Right atrium auricular region (tissue), 2 donors: ENCODE measurements at places on chromosomes 3 and 15.

DNA sequence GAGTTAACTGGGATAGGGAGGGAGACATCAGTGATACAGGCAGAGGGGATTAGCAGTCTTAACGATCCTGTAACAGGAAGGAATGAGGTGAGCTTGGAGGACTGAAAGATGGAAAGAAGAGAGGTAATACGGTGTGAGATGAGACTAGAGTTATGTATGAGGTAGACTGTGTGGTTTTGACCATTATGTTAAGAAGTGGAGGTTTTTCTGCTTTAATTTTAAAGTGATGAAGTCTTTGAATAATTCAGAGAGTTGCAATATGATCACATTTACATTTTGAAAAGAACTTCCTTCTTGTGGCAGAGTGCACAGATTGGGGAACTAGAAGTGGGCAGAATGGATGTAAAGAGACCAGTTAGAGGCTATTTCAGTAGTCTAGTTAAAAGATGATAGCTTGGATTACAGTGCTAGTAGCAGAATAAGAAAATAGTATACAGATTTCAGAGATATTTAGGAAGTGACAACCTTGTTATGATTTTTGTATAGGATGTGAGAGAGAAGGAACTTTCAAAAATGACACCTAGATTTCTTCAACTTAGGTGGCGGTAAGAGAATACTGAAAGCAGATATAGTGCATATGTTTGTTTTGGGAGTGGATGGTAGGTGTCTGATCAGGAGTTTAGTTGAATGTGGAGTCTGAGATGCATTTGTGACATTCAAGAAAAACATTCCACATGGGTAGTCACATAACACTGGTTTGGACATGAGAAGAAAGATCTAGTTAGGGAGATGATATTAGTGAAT lies 40.5 kb downstream of the STT3B start:
- no peak for DNase-seq
- no peak overlapping the region for H3K4me3 ChIP-seq
- no peaks in the 10 kb centered on the region for H3K27me3 ChIP-seq

GRCh38 chr3:46017720-46018119 lies 9.6 kb downstream of the XCR1 start:
- H3K27me3 ChIP-seq, result no peaks in the 10 kb centered on the region
- H3K36me3 ChIP-seq, result no peaks in the 10 kb centered on the region
- DNase-seq, result peak; percentile 65
- no peak overlapping the region for H3K27ac ChIP-seq

- no peak overlapping the region for H3K27ac ChIP-seq
- DNase-seq, result no peak
- no peaks in the 10 kb centered on the region for H3K27me3 ChIP-seq
- no peaks in the 10 kb centered on the region for H3K4me1 ChIP-seq
These were observed 317.4 kb upstream of the UBE2E2 start for GRCh38 chr3:22885574-22886341.

DNA sequence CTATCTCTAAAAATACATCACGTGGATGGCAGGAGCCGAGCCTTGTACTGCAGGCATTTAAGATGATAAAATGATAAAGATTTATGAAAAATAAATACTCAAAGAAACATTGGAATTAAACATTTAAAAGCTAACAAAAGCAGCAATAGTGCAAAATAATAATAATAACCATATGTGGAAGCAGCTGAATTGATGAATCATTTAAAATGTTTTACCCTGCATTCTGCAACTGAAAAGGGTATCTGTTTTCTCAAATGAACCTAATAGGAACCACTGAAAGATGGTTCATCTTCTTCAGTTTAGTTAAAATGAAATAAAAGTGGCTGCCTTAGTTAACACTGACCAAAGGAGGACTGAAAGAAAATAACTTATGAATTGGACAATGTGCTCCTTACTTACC lies 436.1 kb downstream of the TUSC7 start:
- no peak overlapping the region for H3K4me3 ChIP-seq
- H3K27me3 ChIP-seq, result no peaks in the 10 kb centered on the region
- H3K27ac ChIP-seq, result no peak overlapping the region
- H3K4me1 ChIP-seq, result no peaks in the 10 kb centered on the region

DNA sequence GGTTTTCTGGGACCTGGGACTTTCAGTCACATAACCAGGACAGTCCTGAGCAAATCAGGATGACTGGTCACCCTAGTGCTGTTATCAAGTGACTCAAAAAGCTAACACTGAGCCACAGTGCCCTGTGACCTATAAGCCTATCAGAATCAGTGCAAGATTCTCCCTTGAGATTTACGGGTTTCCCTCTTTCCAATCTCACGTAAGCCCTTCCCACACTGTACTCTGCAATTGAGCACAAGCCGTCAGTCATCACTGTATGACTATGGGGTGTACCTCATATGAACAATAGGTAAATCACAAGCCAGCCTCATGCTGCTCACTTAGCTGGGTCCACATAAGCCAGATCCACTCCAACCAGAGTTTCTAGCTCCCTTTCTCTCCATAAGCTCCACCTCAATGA lies 21.0 kb upstream of the CLDN18 start:
- H3K27ac ChIP-seq, result no peak overlapping the region
- no peak for DNase-seq
- H3K36me3 ChIP-seq, result no peaks in the 10 kb centered on the region
- H3K4me3 ChIP-seq, result no peak overlapping the region

GRCh38 chr3:22565393-22565792 lies 637.7 kb upstream of the UBE2E2 start:
- H3K27ac ChIP-seq, result no peak overlapping the region
- H3K36me3 ChIP-seq, result no peaks in the 10 kb centered on the region
- DNase-seq, result no peak
- H3K4me1 ChIP-seq, result no peaks in the 10 kb centered on the region
- H3K27me3 ChIP-seq, result no peaks in the 10 kb centered on the region

GRCh38 chr3:112555535-112556170 lies 6.1 kb downstream of the ATG3 start:
- H3K27ac ChIP-seq, result no peak overlapping the region
- no peaks in the 10 kb centered on the region for H3K27me3 ChIP-seq
- H3K4me3 ChIP-seq, result no peak overlapping the region
- no peaks in the 10 kb centered on the region for H3K36me3 ChIP-seq
- DNase-seq, result no peak

DNA sequence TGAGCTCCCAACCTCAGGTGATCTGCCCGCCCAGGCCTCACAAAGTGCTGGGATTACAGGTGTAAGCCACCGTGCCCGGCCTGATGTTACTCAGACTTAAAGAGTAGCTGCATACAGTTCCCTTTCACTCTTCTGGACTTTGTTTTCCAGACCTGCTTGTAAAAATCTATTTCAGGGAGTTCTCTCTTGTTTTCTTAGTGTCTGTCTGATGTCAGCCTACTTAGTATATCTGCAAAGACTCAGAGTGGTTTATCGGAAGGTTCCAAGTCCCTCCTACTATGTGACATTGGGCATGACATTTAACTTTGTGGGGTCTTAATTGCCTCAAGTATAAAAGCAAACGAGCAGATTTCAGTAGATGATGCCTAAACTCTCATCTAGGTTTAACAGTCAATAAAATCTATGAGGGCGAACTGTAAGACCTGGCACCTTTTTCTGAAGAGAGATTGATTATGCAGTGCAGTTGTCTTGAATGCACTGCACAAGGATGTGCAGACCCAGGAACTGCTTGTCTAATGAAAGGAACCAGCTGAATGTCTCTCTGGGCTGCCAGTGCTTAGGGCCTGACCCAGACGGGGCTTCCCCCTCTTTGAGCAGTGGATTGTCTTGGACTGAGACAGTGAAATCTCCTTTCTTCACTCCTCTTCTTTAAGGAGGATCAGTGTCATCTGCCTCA lies 301.4 kb downstream of the PTPRG start:
- H3K27me3 ChIP-seq, result no peaks in the 10 kb centered on the region
- no peak for DNase-seq
- H3K4me3 ChIP-seq, result no peak overlapping the region

- peaks cover 14% of the 10 kb centered on the region for H3K36me3 ChIP-seq
- no peak for DNase-seq
- H3K27ac ChIP-seq, result no peak overlapping the region
These were observed 8.5 kb downstream of the CALML4 start for GRCh38 chr15:68196445-68197169.

DNA sequence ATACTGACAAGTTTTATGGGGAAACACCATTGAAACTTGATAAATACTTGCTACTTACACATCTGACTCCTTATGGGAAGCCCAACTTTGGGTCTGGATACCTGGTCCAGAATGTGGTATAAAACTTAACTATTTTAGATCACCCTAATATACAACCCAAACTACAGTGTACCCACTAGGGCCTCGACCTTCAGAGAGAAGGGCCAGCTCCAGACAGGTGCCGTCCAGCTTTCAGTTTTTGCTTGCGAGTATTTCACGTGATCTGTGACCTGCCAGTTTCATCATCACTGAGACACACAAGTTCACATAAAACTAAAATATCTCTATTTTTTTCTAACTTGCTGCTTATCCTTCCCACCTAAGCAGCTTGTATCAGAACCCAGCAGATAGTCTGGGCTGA lies 59.3 kb upstream of the RPL35A start:
- no peak overlapping the region for H3K27ac ChIP-seq
- H3K27me3 ChIP-seq, result no peaks in the 10 kb centered on the region
- no peaks in the 10 kb centered on the region for H3K36me3 ChIP-seq
- H3K4me3 ChIP-seq, result no peak overlapping the region

GRCh38 chr15:89899295-89899945 lies 5.6 kb upstream of the AP3S2 start:
- H3K36me3 ChIP-seq, result peaks cover 27% of the 10 kb centered on the region
- peak; percentile 23 for DNase-seq
- H3K27ac ChIP-seq, result no peak overlapping the region

DNA sequence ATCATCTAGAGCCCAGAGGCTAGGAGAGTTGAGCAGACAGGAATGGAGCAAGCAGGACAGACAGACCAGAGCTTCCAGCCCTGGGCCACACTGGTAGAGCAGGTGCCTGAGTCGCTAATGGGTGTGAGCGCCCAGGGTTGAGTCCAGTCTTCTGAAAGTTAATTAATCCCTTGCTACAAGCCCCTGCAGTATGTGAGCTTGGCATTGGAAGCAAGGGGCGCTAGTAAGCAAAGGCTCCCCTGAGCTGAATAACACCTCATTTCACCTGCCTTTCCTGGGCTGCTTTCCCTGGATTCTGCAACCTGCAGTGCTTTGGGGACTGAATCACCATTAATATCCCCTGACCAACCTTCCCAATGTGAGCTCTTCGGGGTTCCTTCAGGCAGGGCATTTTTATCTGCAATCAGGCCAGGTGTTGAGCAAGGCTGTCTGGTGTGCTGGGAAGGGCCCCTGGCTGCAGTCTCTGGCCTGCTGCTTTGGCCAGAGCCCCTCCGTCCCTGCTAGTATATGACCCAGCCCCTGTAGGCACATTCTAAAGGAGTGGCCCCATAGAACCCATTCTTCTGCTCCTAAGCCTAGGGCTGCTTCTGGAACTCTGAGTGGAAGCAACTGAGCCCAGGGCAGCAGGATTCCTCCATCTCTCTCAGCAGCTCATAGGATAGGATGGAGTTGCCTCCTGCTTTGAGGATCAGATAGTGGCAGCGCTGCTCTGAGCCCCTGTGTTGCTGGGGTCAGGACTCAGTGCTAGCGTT lies 45.1 kb upstream of the EPHB1 start:
- H3K4me1 ChIP-seq, result no peaks in the 10 kb centered on the region
- DNase-seq, result peak; percentile 28
- no peak overlapping the region for H3K4me3 ChIP-seq
- no peak overlapping the region for H3K27ac ChIP-seq
- no peaks in the 10 kb centered on the region for H3K27me3 ChIP-seq

GRCh38 chr3:189369636-189370035 lies 197.9 kb downstream of the TPRG1 start:
- no peak for DNase-seq
- no peak overlapping the region for H3K4me3 ChIP-seq
- H3K27ac ChIP-seq, result no peak overlapping the region
- no peaks in the 10 kb centered on the region for H3K27me3 ChIP-seq

GRCh38 chr3:135930255-135930654 lies 35.3 kb upstream of the PPP2R3A start:
- DNase-seq, result no peak
- no peak overlapping the region for H3K4me3 ChIP-seq
- no peaks in the 10 kb centered on the region for H3K4me1 ChIP-seq
- no peaks in the 10 kb centered on the region for H3K27me3 ChIP-seq
- no peak overlapping the region for H3K27ac ChIP-seq
- H3K36me3 ChIP-seq, result no peaks in the 10 kb centered on the region

DNA sequence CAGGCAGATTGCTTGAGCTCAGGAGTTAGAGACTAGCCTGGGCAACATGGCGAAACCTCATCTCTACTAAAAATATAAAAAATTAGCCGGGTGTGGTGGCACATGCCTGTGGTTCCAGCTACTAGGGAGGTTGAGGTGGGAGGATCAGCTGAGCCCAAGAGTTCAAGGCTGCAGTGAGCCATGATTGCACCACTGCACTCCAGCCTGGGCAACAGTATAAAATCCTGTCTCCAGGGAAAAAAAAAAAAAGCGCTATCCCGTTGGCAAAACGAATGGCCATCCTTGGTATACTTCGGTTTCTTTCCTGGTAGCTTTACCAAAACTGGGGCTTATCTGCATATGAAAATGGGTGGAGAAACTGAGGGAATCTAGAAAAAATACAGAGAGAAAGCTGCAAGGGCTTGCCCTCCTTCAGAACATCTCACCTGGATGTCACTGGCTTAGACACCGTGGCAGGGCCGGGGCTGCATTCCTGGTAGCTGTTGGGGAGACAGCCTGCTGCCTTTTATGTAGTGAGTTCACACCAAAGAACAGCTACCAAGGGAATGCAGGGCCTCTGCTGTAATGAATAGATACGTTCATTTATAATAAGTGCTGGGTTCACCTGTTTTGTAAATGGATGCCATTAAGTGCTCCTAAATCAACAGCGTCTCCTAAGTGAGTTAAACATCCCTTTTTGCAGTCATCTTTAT lies 96.0 kb downstream of the IQSEC1 start:
- no peak for DNase-seq
- H3K27ac ChIP-seq, result no peak overlapping the region
- H3K36me3 ChIP-seq, result no peaks in the 10 kb centered on the region
- no peak overlapping the region for H3K4me3 ChIP-seq
- H3K4me1 ChIP-seq, result no peaks in the 10 kb centered on the region

DNA sequence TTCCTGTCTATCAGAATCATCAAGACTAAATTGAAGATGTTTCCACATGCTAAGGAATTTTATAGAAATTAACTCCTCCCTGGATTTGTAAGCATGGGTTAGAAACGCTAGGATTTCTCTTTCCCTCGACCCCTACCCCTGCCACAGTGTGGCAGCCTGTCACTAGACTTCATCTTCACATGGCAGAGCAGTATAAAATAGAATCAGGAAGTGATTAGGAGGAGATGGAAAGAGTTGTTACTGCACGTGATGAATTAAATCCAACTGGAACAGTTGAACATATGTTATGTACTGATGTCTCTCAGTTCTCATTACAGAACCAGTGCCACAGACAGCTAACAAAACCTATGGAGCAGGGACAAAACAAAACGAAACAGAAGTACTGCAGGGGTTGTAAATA lies 130.0 kb upstream of the BNIP2 start:
- H3K27me3 ChIP-seq, result no peaks in the 10 kb centered on the region
- DNase-seq, result no peak
- no peaks in the 10 kb centered on the region for H3K36me3 ChIP-seq
- no peak overlapping the region for H3K27ac ChIP-seq
- H3K4me1 ChIP-seq, result no peaks in the 10 kb centered on the region

- H3K36me3 ChIP-seq, result no peaks in the 10 kb centered on the region
- no peaks in the 10 kb centered on the region for H3K27me3 ChIP-seq
- H3K4me1 ChIP-seq, result peaks cover 5% of the 10 kb centered on the region
- H3K27ac ChIP-seq, result no peak overlapping the region
These were observed 93.7 kb upstream of the UBE3A start for GRCh38 chr15:25532269-25533140.
